ENCODE measurements at places on chromosomes 11 and 22.
A peak's percentile ranks its signal among the peaks of the same experiment; 100 is the strongest.

- peak; percentile 12 for DNase-seq
These were observed 47.5 kb upstream of the SCUBE2 start for GRCh38 chr11:9138612-9139579.

DNA sequence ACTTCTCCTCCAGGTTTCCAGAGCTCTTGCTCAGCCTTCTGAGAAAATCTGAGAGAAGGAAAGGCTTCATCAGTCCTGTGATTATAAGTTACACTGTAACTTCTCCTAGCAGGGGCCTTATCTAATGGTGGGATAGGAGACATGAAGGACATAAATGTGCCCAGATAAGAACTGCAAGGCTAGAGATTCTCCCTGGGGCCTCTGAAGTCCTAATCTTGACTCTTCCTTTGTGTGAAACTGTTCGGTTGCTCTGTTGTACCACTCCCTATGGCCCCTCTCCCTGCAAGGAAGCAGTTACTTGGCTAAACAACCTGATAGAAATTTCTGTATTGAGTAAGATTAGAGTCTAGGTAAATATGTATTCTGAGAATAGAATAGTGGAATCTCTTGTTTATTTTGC lies 780.9 kb downstream of the ETS1 start:
- DNase-seq: no peak

GRCh38 chr11:43545610-43546009 lies 134.9 kb upstream of the HSD17B12 start:
- no peak for DNase-seq

- no peak for DNase-seq
These were observed 2.9 kb upstream of the TBX10 start for GRCh38 chr11:67642173-67643120.

- DNase-seq: no peak
These were observed 91.6 kb downstream of the STIM1 start for GRCh38 chr11:3947061-3947460.

DNA sequence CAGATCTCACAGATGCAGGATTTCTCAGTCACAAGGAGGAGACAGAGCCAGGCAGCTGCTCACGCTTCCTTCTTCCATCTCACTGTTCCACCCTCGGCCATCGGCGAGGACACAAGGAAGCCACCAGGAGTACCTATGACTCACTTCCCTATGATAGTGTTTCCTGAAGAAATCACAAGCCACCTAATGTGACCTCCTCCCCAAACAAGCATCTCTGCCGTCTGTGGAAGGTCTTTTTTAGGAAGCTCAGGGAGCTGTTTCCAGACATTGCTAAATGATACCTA lies 672.7 kb downstream of the TBC1D22A start:
- no peak for DNase-seq

- no peak for DNase-seq
These were observed 32.1 kb downstream of the SMC1B start for GRCh38 chr22:45381348-45381747.

DNA sequence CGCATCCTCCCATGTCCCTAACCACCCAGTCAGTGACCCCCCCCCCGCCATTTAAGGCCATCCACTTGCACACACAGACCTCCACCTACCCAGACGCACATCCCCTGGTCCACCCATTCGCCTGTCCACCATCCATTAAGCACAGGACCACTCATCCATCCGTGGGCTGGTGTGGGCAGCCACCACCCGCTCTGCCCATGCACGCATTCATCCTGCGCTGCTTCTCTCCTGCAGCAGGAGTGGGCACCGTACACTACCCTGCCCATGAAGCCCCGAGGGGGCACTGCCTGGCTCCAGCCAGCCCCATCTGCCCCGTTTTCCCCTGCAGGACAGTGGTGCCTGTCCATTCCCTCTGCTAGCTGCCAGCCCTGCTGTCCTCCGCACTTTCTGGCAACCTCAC lies 3.9 kb upstream of the SLC16A8 start:
- DNase-seq: no peak

DNA sequence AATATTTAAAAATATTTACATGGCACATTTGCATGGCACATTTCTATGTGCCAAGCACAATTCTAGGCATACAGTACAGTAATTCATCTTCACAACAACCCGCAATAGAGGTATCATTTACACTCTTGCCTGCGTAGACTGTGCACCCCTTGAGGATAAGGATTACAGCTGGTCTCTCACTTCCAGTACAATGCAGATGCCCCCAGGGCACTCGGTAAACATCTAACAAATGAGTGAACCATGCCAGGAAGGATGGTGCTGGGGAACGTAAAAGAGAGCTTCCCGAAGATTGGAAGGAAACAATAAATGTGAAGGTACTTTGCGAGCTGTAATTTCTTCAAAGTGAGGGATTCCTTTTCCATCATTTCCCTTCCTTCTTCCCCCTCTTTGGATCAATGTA lies 1.3 kb downstream of the PRPF19 start:
- DNase-seq: no peak

DNA sequence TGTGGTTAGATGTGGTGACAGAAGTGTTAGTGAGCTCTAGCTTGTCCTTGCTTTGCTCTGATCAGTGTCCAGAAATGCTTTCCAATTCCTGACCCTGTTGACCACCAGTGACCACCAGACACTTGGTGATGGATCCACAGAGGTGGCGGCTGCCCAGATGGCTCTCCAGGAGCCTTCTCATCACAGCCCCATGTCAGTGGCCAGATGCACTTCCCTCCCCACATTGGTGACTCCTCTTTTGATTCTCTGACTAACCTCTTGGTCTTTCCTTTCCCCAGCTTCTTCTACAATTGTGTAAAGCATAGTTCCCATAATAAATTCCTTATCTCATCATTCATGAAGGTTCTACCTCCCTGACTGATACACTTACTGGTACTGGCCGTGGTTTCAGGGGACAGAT lies 40.1 kb upstream of the CXCR5 start:
- no peak for DNase-seq

GRCh38 chr11:60111793-60112192 lies 23.3 kb downstream of the MS4A2 start:
- no peak for DNase-seq

GRCh38 chr11:118652681-118653181 lies 26.7 kb downstream of the TREH start:
- DNase-seq: no peak

DNA sequence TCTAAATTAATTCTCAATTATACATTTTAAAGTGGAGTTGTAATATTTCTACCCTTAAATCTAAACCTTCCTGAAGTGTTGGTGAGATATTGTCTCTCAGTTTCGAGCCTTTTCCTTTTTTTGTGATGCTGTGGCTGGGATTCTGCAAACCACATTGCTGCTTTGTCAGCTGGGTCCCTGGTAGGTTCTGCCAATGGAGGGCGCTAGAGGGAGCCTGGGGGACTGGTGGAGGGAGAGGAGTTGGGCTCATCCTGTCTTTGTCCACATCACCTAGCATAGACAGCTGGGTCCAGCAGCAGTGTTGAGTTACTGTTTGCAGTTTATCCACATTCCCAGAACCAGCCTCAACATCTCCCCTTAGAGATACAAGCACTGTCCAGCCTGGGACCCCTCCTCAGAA lies 41.0 kb downstream of the TRAF6 start:
- no peak for DNase-seq

GRCh38 chr11:118088531-118088930 lies 1.8 kb upstream of the SMIM35 start:
- no peak for DNase-seq

- DNase-seq: no peak
These were observed 2.3 kb downstream of the TUBGCP6 start for GRCh38 chr22:50242406-50242949.

DNA sequence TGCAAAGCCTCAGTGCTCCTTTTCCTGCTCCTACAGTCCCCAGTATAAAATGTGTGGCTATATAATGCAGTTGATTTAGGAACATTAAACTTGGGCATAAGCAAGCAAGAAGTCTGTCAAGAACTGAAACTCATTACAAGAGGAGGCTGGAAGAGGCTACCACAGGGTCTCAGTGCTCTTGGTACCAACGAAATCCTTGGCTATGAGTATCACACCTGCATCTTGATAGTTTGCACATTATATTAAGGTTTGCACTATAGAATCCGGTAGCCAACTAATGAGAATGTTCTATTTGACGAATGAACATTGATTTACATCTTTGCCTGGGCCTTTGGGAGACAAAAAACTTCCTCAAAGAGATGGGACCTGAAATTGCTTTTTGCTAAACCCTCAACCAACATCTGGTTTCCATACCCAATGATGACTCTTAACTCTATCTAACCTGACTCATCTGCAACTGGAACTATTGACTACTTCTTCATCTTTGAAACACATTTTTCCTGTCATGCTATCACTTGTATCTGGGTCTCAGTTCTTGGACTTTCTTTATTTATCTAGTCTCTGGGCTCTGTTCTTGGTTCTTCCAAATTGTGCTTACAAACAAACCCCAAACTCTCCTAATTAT lies 207.2 kb upstream of the CTSC start:
- DNase-seq: no peak
